ENCODE measurements at places on chromosomes 1 and 21.

DNA sequence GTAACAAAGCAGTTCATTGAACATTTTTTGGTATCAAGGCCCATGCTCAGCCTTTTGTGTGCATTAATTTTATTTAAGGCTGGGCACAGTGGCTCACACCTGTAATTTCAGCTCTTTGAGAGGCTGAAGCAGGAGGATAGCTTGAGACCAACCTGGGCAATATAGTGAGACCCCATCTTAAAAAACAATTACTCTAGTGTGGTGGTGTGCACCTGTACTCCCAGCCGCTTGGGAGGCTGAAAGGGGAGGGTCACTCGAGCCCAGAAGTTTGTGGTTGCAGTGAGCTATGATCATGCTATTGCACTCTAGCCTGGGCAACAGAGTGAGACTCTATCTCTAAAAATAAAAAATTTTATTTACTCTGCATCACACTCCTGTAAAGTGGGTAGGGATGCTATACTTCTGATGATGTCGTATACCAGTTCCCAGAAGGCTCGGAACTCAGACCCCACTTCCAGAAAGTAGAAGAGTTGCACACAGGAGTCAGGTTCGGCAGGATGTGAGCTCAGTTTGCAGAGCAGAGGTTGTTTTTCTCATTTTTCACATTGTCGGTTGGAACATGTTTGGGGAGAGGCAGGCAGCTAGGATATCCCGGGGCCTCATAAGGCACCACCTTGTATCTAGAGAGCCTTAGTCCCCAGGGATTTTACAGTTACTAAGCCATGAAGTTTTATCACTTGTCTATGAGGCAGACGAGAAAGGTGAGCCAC, 144.6 kb downstream of the GALNT2 start:
- no peak for DNase-seq

DNA sequence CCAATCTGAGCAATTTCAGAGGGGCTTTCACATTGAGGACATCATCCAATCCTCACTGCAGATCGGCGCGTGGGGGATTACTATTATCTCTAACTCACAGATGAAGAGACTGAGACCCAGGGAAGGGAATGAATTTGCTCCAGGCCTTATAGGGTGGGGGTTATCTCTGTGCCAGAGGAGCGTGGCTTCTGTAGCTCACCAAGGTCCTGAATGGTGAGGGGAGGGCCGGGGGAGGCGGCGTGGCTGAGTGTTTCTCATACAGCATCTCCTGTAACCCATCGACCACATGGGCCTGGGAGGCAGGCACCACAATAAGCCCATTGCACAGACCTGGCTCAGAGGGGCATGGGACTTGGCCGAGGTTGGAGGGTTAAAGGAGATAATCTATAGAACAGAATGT, 143.0 kb upstream of the KLHDC7A start:
- DNase-seq, result no peak

GRCh38 chr1:241934201-241934848, 23.2 kb upstream of the BECN2 start:
- peak; percentile 62 for DNase-seq

- DNase-seq, result no peak
Measured at GRCh38 chr1:7298749-7299151, 472.3 kb upstream of the VAMP3 start.

DNA sequence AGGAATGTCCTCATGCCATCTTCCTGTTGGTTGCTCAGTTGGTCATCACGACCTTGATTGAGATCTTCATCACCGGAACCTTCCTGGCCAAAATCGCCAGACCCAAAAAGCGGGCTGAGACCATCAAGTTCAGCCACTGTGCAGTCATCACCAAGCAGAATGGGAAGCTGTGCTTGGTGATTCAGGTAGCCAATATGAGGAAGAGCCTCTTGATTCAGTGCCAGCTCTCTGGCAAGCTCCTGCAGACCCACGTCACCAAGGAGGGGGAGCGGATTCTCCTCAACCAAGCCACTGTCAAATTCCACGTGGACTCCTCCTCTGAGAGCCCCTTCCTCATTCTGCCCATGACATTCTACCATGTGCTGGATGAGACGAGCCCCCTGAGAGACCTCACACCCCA, 42.9 kb downstream of the KCNJ15 start:
- no peak for DNase-seq

- no peak for DNase-seq
Measured at GRCh38 chr1:4633346-4633745, 21.1 kb upstream of the AJAP1 start.

DNA sequence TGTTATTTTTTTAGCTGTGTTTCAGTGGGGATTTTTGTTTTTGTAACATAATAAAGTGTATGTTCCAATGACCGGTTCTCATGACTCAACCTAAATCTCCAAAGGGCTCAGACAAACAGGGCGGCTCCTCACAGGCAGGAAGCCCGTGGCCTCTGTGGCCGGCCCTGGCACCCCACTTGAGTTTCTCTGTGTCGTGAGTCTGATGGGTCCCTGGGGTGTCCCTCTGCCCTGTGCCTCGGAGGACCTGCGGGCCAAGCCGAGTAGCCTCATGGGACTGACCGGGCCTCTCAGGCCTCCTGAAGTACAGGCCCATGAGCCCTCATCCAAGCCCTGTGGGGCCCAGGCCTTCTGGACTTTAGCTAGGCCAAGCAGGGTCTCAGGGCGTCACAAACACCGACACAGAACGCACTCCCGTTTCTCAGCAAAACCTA, 16.1 kb upstream of the CCDC27 start:
- DNase-seq, result no peak

DNA sequence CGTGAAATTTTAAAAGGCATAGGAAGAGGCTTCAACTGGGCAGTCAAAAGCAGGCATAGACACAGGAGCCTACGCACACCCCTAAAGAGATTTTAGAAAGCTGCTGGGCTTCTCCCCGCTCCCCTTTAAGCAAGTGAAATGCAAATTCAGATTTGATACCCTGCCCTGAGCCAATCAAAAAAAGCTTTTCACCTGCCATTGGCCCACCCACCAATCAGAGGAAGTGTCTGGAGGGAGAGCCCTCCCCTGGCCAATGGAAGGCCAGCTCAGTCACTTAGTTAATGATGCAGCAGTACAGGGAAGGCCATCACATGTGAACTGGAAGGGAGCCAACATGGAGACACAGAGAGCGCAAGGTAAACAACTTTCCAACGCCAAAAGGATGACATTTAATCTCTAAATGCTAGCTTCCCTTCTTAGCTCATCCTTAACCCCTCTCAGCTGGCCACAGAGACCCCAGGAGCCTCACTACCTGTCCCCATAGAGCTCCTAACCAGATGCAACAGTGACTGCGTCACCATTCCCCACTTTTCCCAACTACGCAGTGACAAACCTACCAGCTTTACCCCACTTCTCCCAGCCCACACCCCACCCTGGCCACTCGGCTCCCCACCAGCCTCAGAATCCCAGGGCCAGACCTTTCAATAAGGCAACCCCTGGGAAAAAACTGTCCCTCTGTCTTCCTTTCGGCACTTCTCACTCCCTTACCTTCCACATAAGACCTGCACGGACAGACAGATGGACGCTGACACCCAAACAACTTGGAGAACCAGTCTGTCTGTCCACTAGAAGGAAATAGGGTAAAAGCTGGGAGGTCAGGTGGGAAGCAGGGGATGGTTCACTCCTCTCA, 71.0 kb downstream of the CD46 start:
- no peak for DNase-seq

DNA sequence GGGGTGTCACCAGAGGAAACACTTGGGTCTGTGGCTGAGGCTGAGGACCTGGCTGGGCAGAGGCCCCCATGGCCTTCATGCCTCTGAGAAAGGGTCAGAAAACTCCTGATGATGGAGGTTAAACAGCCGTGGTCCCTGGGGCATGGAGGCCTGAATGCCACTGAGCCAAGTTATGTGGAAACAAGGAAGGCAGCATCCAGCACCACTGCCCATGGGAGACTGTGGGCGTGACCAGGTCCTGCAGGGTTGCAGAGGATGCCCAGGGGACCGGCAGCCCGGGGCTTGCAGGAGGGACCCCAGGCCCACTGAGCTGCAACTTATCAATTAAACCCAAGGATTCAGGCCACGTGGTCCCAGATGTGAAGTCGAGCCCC, 18.9 kb upstream of the COL6A2 start:
- DNase-seq, result no peak

GRCh38 chr1:109687641-109688499, at the start of gene GSTM1:
Gene GSTM1 (plus strand): TSS chr1:109687817. CDS start chr1:109687874, 57 bp downstream.
- no peak for DNase-seq

DNA sequence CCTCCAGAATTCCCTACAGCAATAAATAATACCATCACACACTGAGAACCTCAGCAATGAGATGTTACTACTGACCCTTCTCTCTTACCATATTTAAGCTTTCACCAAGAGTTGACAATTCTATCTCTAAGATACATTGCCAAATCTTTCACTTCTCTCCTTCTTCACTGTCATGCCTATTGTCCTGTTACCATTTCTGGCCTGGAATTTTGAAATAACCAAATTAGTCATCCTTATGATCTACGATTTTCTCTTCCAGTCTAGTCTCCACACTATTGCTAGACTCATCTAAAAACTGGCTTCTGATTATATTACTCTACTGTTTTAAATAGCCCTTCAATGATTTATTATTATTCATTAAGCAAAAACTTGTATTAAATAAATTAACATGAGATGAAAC, 656.1 kb upstream of the ADGRL4 start:
- no peak for DNase-seq

GRCh38 chr1:207221934-207222351, 99.5 kb upstream of the CD55 start:
- DNase-seq, result no peak

GRCh38 chr1:229887043-229887822, 179.8 kb upstream of the GALNT2 start:
- no peak for DNase-seq

GRCh38 chr1:15411593-15412137, 2.0 kb downstream of the EFHD2 start:
- DNase-seq, result no peak

DNA sequence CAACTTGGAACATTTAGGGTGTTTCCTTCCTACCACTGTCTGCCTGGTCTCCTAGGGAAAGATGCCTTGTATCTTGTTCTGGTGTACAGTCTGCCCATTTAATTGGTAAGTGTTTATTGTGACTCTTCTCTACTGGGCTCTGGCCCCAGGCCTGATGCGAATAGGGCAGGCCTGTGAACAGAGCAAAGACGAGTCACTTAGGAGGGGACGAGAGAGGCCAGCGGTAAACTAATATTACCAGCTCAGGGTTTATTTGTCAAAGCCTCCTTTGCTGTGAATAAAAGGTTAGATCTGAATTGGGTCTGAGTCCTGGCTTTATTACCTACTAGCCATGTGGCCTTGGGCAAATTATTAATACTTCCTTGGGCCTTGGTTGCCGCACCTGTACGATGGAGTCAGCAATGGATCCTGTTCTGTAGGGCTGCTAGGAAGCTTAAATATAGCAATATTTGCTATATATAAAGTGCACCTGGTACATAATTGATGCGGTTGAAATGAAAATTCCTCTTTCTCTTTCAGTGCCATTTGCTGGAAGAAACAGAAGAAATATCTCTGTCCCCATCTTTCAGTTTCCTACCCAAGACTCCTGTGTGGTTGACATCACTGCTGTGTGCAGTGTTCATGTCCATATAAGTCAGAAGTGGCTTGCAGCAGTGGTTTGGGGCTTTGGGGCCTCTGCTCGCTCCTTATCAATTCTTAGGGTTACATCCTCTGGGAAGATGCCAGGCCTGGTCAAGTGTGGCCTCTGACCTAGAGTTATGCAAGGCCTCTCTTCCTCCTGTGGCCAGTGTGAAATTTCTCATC, 32.4 kb downstream of the MAPKAPK2 start:
- no peak for DNase-seq

DNA sequence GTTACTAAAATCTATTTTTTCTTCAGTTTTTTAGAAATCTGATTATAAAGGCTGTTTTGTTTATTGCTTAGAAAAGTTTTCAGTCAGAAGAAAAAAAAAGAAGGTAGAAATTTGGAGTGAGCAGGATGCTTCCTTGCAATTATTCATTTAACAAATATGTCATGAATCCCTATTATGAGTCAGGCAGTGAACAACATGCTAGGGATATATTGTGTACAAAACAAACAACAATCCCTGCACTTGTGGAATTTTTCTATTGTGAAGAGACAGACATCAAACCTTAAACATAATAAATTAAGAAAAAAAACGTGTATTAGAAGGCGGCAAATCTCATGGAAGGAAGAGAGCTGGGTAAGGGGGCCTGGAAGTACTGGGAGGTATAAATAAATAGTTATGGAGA, 664.1 kb upstream of the CAMK1G start:
- no peak for DNase-seq

- DNase-seq, result no peak
Measured at GRCh38 chr1:6287431-6287886, 26.6 kb upstream of the GPR153 start.

- DNase-seq, result no peak
Measured at GRCh38 chr1:5826601-5827000, 165.6 kb downstream of the NPHP4 start.

DNA sequence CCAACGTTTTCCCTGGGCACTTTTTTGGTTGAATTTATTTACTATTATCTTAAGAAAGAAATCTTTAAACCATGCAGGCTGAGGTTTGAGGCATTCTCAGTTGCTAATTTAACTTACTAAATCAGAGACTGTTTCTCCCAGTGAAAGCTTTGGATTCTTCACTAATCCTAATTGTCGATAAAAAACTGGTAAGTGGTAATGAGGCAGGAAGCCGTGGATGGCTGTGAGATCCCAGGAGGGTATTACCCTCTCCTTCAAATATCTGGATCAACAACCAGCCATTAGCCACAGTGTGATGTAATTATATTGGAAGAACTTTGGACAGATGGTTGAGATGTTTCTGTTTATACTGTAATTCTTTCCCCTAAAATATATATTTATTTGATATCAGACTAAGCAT, 485.0 kb downstream of the DISC1 start:
- DNase-seq, result no peak

DNA sequence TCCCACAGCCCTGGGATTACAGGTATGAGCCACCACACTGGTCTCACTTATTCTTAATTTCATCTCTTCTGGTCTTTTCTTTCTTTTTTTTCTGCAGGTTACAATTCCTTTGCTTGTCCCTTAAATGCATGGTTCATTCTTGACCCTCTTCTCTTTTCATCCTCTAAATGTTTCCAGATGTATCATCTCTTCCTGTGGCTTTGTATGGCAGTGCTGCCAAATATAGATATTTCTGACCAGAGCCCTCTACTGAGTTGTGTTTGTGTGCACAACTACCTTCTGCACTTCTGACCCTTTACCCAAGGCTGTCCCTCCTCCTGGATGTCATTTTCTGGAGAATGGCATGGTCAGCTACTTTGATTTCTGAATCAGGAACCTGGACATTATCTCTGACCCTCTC, 32.5 kb downstream of the OLFML3 start:
- DNase-seq, result no peak

- peak; percentile 5 for DNase-seq
Measured at GRCh38 chr1:200150721-200151120, 123.2 kb downstream of the NR5A2 start.

All from renal cortex interstitium (tissue), 15 donors.